ENCODE measurements at places on chromosomes 2 and 18.

DNA sequence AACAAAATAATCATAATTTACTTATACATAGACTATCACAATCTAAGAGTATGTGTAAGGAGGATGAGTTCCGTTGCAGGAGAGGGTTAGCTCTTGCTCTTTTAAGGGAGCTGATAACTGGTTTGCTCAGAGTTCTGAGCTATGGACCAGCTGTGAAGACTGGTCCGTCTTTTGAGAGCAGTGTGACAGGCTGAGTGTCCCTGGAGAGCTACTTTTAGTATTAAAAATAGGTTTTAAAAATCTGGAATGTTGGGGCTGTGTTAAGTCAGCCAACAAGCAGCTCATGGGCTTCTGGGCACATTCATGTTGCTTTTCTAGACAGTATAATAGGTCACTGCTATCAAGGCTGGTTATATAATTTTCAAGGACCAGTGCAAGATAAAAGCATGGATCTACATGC lies 41.5 kb upstream of the TMEM131 start:
- no peak for DNase-seq

DNA sequence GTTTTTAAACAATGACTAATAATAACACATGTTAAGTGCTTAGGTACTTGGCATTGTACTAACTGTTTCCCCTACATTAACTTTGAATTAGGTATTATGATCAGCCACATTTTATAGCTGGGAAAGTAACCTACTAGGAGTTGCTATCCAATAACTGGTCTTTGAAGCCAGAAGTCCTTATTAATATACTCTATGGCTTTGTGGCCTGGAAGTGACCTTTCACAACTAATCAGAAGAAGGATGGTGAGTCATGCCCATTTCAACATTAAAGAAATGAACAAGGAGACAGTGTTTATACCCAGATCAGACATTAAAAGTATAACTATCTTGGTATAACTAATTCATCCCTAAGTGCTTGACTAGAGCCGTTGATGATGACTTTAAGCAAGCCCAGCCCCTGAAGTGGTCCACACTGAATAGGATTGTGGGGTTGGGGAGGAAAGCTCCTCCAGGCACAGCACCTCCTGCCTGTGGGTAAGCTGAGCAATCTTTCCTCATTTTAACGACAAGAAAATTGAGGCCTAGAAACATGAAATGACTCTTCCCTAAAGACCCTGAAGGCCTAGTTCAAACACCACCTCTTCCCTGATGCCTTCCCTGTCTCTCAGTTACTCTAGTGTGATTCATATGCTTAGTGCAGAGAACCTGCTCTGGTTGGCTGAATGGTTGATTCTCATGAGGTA lies 71.6 kb upstream of the RFX8 start:
- DNase-seq, result no peak

- no peak for DNase-seq
These were observed 13.6 kb downstream of the ADCY3 start for GRCh38 chr2:24906466-24906865.

DNA sequence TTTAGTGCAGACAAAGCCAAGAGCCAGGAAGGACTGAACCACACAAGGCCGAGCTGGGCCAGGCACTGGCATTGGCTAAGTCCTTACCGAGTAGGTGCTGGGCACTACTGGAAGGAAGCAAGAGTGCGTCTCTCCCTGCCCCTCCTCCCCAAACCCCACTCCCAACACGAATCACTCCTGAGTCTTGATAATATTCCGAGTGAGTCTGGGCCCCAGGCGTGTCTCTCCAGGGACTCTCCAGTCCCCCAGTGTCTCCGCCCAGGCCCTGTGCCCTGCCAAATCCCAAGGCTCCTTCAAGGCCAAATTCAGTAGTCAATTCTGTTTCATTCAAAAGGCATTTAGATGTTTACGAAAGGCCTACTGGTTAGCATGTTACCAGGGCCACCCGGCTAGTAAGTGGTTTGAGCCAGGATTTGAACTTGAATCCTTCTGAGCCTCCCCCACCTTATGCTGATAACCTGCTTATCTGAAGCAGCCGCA lies 82.8 kb downstream of the GLI2 start:
- peak; percentile 70 for DNase-seq

DNA sequence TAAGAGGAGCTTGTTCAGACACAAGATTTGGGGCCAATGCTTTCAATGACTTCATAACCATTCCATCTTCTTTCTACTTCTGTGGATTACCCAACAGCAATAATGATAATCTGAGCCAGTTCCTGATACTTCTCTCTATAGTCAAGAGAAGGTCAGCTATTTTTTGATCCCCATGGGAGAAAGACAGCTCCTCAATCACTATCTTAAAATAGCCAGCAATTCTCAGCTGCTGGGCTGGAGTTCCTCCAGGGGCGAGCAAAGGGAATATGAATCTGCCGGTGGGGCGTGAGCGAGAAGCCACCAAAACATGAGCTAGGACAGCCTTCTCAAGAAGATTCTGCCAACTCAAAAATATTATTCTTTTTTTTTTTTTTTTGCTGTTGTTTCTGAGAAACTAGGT lies at the start of gene TMEM182:
Gene TMEM182 (plus strand): TSS at position 269 of the 400 bp plus-strand sequence. CDS start 187 bp downstream, outside the sequence.
- DNase-seq, result no peak

DNA sequence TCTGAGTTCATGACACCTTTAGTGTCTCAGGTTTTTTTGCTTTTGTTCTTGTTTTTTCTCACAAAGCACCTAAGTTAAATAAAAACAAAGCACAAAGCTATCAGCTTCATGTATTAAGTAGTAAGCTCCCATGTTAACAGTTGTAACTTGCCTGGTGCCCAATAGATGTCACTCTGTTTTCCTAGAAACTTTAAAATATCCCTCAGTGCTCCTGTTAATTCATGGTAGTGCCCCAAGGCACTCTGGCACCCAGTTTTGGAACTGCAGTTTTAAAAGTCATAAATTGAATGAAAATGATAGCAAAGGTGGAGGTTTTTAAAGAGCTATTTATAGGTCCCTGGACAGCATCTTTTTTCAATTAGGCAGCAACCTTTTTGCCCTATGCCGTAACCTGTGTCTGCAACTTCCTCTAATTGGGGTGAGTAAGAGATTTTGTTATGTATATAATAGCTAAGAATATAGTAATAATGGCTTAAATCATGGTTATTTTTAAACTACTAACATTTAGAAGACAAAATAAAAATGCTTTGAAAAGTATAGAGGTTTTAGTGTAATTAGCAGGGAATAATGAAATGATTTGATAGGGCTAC lies 555.0 kb upstream of the TMEFF2 start:
- DNase-seq, result peak; percentile 29

DNA sequence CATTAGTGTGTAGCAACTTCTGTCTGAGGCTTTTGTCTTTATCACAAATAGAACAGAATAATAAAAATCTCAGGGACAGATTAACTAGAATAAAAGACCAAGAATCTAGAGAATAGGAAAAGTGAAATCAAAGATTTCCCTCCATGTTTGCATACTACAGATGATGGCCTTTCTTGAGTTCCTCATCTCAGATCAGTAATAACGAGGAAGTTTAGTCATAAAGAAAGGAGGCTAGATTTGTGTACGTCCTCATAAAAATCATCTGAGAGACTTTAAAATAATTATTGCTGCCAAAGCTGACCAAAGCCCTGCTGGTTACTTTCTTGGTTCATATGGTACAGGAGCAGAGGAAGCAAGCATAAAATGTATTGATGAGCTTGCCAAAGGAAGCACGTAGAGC lies 117.3 kb downstream of the MIB1 start:
- no peak for DNase-seq

GRCh38 chr2:122389694-122390093 lies 634.2 kb downstream of the TSN start:
- DNase-seq, result no peak
